ENCODE measurements at places on chromosomes 11 and 22. TPM values are rescaled to one million over a fixed set of nuclear protein-coding genes. Genes with fewer than 3 reads are reported as not detected.

- DNase-seq, result no peak
Observed at GRCh38 chr11:24685821-24686220, 189.0 kb downstream of the LUZP2 start.

GRCh38 chr22:44839061-44839460, 86.7 kb downstream of the ARHGAP8 start:
- no peak for DNase-seq

Gene LIMK2
- total RNA-seq, result 92.4 TPM

- no peak for DNase-seq
Observed at GRCh38 chr11:100459811-100460210, 227.3 kb upstream of the ARHGAP42 start.

Gene LAYN
- 0.98 TPM for total RNA-seq

DNA sequence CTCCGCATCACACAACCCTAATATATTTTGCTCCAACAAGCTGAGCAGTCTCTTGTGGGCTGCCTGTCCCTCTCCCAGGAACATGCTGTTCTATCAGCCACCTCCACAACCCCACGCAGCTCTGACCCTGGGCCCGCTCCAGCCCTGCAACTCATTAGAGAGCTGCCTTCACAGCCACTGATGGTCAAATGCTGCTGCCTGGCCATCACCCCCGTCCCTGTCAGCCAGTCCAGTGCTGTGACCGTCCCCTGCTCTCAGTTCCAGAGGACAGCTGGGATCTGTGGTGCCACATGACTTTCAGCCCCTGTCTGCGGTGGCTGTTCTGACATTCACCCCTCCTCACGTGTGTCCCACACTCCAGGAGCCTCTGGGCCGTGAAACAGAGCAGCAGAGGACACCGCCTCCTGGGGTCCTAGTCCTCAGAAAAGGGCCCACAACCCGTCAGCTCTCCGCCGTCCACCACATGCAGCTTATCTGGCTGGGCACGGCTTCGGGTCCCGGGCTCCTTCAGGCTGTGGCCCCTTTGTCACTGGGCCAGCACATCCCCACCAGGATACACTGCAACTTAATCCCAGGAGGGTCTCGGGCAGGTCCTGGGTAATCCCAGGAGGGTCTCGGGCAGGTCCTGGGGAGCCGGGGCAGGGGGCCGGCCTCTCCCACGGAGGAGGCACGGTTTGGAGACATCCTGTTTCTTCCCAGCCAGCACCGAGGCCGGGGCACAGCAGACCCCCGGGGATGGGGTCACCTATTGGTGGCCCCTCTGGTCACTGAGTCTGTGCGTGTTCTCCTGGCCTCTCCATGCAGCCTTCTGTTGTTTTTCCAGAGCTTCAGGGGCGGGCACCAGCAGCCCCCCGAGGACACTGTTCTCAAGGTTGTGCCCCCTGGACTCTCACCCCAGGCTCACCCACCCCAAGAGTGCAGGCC, 15.1 kb downstream of the CRELD2 start:
- DNase-seq, result no peak

DNA sequence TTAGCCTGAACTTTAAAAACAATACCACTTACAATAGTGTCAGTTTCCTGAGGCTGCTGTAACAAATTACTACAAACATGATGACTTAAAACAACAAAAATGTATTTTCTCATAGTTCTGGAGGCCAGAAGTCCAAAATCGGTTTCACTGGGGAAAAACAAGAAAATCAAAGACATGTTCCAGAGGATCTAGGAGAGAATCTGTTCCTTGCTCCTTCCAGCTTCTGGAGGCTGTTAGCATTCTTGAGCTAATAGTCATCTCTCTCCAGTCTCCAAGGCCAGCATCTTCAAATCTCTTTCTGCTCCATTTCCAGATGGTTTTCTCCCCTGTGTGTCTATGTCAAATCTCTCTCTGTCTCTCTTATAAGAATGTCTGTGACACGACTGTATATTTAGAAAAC, 67.6 kb upstream of the TEAD1 start:
- no peak for DNase-seq

Gene ANO9
- 1.8 TPM for total RNA-seq

Gene NAV2
- total RNA-seq, result 117 TPM

DNA sequence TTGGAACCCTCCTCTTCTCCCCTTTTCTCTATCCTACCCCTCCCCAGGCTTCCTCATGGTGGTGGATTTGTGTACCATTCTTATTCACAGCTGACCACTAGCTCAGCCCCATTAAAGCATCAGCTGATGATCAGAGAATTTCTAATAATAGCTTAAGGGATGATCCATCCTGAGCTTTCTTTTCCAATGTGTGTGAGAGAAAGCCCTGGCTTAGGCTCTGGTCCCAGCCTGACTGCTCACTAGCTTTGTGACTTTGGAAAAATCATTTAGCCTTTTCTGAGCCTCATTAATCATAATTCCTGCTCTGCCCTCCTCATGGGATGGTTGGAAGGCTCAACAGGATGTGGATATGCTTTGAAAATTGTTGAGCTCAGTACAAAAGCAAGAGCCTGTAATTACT, 26.3 kb upstream of the CCDC90B start:
- no peak for DNase-seq

Gene ARHGAP20
- not detected for total RNA-seq

Gene CCDC157
- total RNA-seq, result 6.2 TPM

Gene GLYATL1
- total RNA-seq, result 0.42 TPM

DNA sequence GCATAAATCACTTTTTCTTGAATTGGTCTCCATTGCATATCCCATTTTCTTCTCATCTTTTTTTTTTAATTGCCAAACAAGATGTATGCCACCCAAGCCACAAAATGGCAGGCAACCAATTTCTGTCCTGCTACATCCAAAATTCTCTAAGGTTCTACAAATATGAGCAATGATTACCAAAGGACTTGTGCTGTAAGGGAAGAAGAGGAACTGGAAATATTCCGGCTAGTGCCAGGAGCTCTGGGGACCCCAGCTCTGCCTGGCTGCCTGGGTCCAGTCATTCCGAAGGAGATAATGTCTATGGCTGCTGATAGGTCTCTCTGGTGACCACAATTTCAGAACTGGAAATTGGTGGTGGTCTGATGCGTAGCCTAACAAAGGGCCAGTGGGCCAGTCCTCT, 17.1 kb upstream of the SNX32 start:
- DNase-seq, result no peak

Gene OR5L2
- not detected for total RNA-seq

Gene TXNRD2
- total RNA-seq, result 6.4 TPM

DNA sequence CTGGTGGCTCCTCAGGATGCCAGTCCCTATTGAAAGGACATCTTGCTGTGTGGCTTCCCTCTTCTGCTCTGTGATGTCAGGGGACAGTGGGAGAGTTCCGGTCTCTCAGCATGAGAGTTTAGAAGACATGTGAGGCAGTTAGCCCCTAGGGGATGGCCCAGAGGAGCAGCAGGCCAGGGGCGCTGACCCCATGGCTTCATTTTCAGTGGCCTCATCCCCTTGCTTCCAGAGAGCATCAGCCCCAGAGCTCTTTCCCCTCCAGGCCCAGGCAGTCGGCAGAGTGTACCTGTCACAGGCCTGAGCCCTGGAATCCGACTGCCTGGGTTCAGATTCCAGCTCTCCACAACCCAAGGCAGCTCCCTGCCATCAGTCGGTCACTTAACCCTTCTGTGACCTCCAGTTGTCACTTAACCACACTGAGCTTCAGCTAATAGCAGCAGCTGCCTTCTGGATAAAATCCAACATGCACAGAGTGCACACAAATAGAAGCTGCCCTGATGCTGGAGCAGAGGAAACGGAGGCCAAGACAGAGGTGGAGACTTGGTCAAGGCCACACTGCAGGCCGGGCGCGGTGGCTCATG, 14.1 kb upstream of the LRRC10B start:
- no peak for DNase-seq

GRCh38 chr11:79227767-79228755, 212.8 kb downstream of the TENM4 start:
- DNase-seq, result no peak

- DNase-seq, result no peak
Observed at GRCh38 chr11:121884626-121885025, 231.4 kb downstream of the BLID start.

Gene NOL12
- total RNA-seq, result 9.9 TPM

DNA sequence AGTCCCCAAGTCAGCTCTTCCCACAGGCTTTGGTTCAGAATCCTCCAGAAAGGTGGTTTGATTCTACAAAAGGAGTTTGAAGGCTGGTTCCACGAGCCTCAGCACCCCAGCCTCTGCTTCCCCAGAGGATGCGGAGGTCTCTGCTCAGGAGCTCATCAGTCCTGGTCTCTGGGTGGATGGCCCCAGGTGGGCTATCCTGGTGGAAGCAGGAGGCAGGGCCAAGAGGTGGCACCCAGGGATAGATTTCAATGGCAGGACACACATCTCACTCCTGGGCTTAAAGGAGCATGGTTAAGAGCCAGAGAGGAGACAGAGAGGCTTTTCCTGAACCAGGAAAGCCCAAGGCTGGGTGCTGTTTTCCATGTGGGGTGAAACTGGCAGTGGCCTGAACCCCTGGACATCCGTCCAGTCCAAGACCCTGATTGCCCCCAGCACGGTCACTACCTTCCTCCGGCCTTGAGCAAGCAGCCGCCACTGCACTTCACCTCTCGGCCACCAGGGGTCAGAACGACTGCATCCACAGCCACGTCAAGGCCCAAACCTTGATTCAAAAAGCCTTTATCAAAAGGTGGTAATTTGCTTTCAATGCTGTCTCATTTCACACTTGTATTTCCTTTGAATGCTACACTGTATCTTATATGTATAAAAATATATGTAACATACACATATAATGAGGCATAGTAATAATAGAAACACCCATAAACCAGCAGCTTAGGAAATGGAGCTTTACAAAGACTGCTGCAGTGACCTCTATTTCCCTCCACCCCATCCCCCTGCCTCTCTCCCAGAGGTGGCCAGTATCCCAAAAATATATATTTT, 19.3 kb upstream of the FXYD2 start:
- DNase-seq, result peak; percentile 92

Gene MIAT
- 1,100 TPM for total RNA-seq

Gene CALCA
- not detected for total RNA-seq

DNA sequence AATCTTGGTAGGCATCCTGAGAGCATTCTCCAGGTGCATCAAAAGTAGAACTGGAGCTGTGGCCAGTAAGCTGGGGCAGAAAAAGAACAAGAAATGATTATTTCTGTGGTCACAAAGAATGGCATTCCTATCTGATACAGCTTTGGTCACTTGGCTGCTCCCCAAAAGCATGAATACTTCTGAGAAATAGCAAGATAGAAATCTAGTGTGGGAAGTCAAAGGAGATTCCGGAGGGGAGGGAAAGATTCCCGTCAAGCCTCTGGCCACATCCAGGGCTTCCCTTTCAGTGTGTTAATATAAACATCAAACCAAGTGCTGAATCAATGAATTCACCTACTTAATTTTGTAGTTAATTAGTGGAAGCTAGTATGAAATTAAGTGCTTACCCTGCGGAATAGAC, 1185.4 kb downstream of the LRRC4C start:
- no peak for DNase-seq

DNA sequence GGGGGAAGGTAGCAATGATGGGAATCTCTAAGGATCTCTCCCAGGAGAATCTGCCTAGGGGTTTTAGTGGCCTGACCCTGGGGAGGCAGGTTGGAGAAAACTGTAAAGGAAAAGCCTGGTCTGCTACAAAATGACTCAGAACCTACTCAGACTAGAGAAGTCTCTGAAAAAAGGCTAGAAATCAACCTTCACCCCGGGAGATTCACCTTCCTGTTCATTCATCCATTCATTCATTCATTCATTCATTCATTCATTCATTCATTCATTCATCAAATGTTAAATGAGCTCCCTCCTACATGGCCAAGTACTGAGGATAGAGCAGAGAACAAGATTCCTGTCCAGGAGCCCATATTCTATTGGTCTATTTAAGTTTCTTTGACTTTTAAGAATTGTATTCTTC, 8.9 kb upstream of the ANKK1 start:
- no peak for DNase-seq

DNA sequence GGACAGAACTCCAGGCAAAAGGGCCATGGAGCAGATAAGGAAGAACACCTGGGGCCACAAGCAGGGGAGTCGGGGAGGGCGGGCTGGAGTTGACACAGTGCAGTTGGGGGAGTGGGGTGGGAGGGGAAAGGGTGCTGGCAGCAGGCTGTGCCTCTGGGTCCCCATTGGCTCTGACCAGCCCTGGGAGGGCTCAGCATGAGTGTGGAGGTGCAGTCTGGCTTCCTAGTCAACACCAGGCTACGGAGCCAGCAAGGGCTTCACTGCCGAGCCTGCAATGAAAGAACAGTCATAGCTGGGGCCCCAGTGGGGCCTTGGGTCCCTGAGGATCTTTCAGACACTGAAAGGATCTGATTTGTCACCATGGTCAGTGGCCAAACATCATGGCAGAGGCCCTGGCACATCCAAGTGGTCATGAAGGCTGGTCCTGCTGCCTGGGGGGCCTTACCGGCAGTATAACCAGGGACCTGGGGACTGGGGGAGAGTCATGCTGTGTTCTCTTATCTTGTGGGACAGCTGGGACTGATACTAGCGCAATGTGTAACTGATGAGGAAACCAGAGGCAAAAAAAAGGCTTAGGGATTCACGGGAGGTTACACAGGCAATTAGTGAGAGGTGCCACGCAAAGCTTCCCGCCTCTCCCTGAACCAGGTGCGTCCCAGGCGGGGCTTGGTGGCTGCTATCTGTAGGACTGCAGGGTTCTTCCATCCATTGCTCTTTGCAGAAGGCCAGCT, 11.6 kb downstream of the SLC37A2 start:
- no peak for DNase-seq

Gene GPR83
- 2.9 TPM for total RNA-seq

Gene GLB1L2
- total RNA-seq, result 1.0 TPM

Data from glutamatergic neuron (in vitro differentiated cells).